ENCODE measurements at places on chromosomes 12 and 14.
A peak's percentile ranks its signal among the peaks of the same experiment; 100 is the strongest.

GRCh38 chr12:26434299-26435068 lies 239.1 kb downstream of the SSPN start:
- no peak for DNase-seq

- DNase-seq: no peak
Observed at GRCh38 chr14:26286913-26287205, 311.0 kb downstream of the NOVA1 start.

- no peak for DNase-seq
Observed at GRCh38 chr12:103852498-103852997, 11.5 kb upstream of the NT5DC3 start.

DNA sequence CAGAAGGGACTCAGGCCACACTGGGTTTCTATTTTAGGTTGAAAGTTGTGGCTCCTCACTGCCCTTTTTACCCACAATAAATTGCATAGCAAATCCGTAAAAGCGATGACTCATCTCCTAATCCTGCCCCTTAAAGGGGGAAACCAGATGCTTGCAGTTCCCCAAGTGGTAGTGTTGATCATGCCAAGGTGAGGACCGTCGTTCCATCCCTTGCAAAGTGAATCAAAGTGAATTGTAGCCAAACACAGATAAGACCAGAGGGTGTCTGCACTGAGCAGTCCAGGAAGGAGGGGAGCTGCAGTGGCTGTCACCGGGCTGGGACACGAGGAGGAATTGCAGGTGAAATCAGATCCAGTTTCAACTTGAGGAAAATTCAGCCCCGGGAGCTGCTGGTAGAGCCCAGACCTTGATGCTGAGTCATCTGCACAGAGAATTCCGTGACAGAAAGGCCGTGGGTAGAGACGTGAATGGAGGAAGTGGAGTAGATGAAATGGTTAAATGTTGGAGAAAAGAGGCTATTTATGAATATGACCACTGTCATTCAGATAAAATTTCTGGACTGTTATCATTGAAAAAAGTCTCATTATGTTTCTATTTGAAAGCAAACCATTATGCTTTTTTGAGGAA lies 44.2 kb upstream of the MMP17 start:
- peak; percentile 19 for DNase-seq

- no peak for DNase-seq
Observed at GRCh38 chr14:22024137-22024536, 350.5 kb upstream of the OR4E1 start.

GRCh38 chr12:117063162-117063911 lies 35.9 kb downstream of the TESC start:
- DNase-seq: no peak

DNA sequence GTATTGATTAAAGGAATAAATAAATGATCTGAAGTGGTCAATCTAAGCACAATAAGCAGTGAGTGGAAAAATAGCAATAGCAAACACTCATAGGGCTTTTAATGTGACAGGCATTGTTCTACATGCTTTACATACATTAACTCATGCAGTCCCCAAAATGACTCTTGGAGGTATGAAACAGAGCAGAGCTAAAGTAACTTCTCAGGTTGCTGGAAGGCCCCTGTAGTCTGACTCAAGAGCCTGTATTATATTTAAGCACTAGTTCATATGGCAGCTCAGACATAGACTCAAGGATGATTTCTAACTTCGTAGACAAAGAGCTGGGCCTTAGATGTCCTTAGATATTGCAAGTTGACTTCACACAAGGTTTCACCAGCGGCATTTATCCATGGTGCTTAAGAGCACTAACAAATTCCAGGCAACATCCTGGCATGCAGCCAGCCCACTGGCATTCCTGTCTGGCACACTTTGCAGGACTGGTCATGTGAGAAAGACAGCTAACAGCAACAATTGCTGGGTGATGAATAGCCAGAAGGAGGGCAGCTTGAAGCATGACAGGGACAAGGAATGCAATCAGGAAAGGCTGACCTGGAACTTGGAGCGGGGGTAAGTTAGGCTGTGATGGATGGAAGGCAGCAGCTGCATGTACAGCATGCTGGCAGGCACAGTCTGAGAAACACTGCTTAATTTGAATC lies 22.9 kb upstream of the KTN1 start:
- no peak for DNase-seq

- DNase-seq: no peak
Observed at GRCh38 chr14:22449600-22449905, 139.5 kb downstream of the DAD1 start.

- peak; percentile 42 for DNase-seq
Observed at GRCh38 chr12:113174461-113175384, 10.6 kb downstream of the DDX54 start.
